ENCODE measurements at places on chromosomes 7 and 10.

GRCh38 chr7:44849259-44849884, 1.5 kb upstream of the H2AZ2 start:
- DNase-seq, result no peak

DNA sequence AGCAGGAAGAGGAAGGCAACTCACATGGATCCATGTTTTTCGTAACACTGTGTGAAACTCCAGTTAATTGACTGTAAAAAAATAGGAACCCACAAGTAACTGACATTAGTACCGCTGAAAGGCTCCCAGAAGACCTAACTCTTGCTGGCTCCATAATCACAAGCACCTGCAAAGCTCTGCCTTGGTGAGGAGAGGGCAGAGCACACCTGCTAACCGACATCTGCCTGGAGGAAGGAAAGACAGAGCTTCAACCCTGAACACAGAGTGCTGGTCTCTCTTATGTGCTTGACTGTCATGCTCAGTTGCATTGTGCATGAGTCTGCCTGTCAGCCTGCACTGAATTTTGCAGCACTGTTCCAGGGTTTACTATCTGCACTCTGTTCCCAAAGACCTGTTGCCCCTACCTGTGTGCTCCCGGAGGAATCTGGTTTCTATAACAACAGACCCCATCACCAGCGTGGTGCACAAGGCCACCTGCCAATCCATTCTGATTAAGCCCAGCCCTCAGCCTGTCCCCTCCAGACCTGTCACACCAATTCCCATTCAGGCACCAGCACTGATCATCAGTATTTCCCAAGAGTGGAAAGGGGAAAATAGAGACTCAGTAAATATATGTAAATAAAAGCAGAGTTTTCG, 63.1 kb upstream of the ANKRD1 start:
- DNase-seq, result no peak

- DNase-seq, result no peak
Observed at GRCh38 chr10:89813546-89813945, 112.2 kb downstream of the KIF20B start.

GRCh38 chr10:31758495-31758894, 170.1 kb downstream of the ARHGAP12 start:
- DNase-seq, result no peak

GRCh38 chr10:102241032-102241443, 274 bp downstream of the PITX3 start:
- no peak for DNase-seq

- no peak for DNase-seq
Observed at GRCh38 chr7:132906193-132906835, 175.6 kb downstream of the CHCHD3 start.

DNA sequence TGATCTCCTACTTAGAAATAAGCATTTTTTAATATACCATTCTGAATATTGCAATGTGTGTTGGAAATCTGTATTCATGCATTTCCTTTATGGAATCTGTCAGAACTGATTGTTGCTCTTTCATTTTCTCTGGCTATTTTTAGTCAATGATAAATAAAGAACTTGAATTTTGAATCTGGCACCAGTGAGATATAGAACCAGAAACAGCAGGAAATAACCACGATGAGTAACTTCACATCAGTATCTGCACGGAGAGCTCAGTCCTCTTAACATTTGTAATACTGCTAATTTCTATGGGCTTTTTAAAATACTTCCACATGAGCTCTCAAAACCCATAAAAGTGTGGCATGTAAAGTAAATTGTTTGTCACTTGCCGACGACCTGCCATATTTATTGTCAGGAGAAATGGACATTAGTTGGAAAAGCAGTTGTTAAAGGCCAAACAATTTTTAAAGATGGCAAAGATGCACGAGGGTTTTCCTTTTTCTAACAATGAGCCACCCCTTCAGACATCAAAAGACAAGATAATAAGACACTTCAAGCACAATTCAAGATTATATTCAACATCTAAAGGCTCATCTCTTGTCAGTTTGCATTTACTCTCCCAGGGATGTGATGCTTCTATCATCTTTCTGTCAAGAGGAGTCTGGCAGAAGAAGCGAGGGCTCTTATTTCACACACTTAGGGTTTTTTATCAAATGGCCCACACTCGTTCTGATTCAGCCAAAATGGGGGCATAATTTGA, 118.3 kb downstream of the POU6F2 start:
- no peak for DNase-seq

DNA sequence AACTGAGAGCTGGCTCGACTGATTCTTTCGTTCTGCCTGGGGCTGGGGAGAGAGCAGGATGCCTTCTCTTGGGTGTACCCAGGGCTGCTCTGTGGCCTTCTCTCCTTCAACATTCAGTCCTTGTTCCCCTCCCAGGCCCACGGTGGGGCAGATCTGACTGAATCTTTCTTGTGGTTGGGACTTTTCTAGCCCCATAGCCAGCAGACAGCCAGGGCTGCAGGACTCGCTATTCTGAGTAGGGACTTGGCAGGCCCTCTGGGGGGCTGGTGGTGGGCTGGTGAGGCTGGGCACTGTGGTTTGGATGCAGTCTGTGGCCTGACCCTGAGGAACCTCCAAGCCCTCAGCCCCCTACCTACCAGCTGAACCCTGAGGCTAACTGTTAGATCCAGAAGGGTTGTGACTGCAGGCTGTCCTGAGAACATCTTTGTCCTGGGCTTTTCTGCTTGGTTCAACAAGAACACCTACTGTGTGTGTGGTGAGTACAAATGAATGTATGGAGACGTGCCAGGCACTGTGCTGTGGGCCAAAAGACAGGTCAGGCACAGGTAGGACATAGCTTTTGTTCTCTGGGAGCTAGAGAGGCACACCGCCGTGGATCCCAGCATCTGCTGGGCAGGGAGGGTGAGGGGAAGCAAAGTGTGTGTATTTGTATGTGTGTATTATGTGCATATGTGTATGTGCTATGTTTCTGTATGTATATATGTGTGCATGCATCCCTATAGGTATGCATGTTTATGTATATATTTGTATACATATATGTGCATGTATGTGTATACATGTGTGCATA, 2.1 kb upstream of the PALD1 start:
- DNase-seq, result no peak

DNA sequence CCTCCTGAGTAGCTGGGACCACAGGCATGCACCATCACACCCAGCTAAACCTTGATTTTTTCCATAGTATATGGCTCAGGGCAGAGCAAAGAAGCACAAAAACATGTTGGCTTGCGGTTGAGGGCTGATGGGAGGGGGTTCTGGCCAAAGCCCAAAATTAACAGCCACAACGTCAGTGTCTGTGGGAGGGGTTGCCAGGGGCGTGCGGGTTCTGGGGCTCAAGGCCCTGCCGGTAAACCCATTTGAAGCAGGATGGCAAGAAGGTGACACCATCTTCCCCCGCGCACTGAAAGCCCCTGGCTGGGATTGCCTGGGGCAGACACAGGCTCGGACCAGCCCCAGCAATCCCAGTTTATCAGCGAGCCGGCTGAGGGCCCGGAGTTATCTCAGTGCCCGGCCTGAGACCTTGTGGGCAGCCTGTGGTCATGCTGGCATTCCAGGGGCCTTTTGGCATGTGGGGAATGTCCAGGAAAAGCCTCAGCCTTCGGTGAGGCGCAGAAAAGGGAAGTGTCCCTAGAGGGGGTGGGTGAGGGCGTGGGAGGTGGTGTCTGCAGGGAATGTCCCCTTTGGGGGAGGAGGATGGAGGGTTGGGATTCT, 167.7 kb upstream of the TNRC18 start:
- DNase-seq, result no peak

DNA sequence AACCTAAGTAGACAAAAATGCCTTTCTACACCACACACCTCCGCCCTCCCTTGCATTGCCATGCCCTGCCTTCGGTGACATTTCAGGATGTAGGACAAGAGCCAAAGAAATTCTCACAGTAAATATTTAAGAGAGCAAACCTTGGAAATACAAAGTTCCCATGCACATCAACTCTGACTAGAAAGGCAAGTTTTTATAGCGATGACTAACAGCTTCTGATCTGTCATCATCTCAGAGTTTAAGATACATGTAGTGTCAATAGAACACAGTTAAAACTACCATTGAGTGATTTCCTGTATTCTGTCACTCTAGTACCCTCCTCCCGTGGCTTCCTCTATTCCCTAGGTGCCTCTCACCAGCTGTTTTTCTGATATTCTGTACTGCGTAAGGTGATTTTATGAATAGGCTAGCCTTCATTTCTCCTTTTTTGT, 20.7 kb downstream of the SLC16A9 start:
- DNase-seq, result no peak

- no peak for DNase-seq
Observed at GRCh38 chr7:8590791-8591190, 157.4 kb downstream of the NXPH1 start.

GRCh38 chr7:30743371-30744074, 8.4 kb upstream of the INMT start:
- DNase-seq, result no peak

DNA sequence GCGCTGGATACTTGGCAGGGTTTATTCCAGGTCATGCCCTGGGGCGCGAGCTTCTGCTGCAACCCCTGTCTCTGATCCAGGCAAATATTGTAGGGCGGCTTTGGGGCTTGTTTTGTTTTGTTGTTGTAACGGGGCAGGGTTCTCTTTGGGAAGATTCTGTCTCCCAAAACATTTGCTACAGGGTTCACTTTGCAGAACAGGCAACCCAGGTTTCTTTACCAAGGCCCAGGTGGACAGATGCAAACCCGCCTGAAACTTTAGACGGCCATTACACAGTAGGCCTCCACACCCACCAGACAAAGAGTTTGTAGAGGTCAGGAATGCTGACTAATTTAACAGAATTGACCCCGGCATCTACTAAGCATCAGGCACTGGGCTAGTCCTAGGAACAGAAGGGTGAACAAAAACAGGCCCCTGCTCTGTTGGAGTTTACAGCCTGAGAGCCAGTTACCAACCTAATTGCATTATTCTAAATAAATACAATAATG, 567 bp upstream of the CDCA7L start:
- DNase-seq, result no peak

DNA sequence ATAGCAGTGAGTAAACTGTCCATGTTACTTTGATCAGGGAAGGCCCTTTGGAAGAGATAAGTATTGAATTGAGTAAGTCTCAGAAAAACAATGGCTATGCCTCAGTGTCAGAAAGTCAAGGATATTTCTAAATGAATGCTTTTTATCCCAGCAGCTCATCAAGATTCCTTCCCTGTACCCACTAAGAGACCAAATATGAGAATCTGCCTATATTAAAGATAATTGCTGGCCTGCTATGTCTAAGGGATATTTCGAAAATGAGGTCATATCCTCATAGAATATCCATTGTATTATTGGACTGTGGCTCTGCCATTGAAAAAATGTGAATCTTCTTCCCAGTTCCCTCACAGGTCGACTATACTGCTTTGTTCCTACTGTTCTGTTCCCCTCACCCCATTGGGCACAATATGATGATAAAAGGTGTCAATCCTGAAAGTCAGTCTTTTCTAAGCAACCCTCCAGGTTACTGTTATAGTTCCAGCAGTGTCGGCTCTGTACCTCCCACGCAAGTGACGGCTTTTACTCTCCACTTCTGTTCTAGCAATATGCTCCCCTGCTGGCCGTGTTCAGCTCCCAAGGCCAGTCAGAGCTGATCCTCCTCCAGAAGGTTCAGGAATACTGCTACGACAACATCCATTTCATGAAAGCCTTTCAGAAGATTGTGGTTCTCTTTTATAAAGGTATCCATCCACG, 51.7 kb downstream of the BZW2 start:
- no peak for DNase-seq

DNA sequence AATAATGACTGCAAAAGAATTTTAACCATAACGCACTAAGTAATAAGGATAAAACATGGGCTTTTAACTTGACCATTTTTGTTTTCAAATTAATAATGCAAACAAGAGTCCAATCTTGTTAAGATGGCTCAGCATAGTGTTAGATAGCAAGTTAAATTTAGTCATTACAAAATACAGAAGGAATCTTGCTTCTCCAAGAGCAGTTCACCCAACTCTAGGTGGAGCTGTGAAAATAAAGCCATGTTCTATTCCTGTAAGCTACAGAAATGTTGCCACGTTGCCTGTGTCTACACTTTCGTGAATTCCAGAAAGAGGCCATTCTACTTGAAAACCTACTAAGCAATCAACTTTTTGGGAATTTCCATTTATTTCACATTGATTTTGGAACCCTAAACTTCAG, 191.9 kb downstream of the SFMBT2 start:
- no peak for DNase-seq

- no peak for DNase-seq
Observed at GRCh38 chr7:69211336-69211735, 386.9 kb upstream of the AUTS2 start.

DNA sequence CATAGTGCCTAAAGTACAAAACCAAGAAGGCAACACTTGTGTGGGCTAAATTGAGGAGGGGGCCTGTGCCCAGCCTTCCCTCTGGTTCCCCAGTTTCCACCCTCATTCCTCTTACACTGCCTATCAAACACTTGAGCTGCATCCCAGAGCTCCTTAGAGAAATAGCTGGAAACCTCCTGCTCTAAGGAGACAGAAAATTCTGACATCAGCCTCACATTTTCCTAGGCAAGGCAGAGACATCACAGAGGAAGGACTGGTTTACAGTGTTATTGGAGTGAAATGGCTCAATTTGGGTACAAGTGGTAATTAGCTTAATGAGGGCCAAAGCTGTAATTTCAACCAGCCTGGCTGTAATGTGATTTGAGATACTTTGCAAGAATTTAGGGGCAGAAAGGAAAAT, 192.3 kb upstream of the AOAH start:
- no peak for DNase-seq

DNA sequence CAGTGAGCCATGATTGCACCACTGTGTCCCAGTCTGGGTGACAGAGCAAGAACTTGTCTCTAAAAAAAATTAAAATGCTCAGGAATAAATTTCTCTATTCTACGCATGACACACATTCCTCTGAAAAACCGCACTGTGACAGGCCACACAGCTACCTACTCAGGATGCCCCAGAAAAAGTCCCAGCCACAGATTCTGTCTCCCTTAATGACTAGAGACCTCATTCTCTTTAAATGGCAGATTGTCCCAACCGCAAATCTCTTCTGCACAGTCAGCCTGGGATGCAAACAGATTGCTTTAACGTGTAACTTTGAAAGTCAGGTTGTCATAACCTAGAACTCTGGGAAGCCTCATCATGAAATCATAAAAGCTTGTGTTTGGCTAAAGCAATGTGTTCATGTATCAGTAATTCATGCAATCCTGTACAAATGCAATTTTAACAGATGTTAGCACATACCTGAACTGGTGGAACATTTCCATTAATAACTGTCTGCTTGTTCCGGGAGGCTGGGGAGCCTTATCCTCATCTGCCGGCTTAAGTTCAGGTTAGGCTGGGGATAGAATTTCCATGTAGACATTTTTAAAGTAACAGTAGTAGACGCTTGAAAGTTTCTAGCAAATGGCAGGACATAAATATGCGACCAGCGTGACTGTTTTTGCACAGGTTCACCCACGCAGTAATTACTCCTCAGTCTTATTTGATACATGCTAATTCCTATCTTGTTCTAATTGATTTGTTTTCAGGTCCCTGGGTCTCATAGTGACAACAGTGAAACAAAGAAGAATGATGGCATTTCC, 26.2 kb upstream of the MSRB2 start:
- DNase-seq, result no peak

GRCh38 chr10:129771024-129771423, 193.1 kb downstream of the EBF3 start:
- DNase-seq, result no peak

DNA sequence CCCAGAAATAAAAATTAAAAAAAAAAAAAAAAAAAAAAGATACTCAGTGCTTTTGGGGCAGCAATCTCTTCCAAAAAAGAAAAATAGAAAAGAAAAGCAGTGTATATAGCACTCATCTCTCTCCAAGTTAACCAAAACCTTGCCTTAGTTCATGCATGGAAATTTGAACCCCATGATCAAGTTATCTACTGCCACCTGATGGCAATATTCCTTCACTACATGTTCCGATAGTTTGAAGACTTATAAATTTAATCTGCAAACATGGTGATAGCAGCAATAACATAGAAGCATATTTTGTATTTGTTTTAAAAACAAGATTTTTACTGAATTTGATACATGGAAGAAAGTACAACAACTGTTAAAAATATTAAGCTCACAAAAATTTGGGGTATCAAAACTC, 48.6 kb upstream of the SLIT1 start:
- no peak for DNase-seq

All from activated T-cell treated with anti-CD3 and anti-CD28 coated beads, Interleukin-2, amount 50 U/mL, for 1 hour (primary cell).